Naive B cell (primary cell): ENCODE measurements at places on chromosomes 3 and 15.
A peak's percentile ranks its signal among the peaks of the same experiment; 100 is the strongest.

- DNase-seq: no peak
Measured at GRCh38 chr3:168570404-168571155, 474.9 kb upstream of the GOLIM4 start.

DNA sequence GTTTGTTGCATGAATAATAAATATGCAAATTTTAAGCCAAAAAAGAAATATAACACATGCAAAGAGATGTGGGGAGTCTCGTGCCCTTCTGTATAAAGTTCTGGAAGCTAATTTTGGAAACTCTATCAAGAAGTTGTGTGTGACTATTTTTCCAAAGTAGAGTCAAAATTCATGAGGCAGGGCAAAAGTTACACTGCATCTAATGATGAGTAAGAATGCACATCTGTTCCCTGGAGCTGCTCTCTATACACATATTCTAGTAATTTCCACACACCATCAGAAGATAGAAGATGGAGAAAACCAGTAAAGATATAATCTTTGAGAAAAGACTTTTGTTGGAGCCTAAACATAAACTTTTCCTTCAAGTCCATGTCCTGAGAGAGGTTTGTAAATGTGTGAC is 199.6 kb downstream of the FHIT start:
- DNase-seq: no peak

DNA sequence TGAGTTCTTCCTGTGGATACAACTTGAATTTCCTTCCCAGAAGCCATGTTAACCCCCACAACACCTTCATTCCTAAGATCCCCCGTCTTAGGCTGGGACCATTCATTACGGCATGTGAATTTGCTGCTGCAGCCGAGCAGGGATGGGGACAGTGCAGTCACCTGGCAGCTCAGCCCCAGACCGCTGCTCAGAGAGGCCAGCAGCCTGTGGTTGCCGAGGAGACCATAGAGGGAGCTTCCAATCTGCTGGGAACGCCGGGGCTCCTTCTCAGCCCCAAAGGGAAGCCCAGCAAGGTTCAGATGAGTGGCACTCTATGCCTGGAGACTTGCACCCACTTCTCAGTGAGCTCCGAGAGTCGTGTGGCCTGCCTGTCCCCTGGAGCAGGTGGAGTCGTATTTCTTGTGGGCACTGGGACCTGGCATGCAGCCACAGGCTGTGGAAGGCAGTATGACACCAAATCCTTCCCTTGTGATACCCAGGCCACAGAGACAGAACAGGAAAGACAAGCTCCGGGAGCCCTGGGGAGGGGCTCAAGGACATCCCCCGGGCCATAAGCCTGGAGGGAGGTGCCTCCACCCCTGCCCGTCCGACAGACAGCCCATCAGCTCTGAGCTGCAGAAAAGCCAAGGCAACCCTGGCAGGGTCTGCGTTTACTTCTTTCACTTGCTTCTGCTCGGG is 167.3 kb downstream of the FAM43A start:
- no peak for DNase-seq

DNA sequence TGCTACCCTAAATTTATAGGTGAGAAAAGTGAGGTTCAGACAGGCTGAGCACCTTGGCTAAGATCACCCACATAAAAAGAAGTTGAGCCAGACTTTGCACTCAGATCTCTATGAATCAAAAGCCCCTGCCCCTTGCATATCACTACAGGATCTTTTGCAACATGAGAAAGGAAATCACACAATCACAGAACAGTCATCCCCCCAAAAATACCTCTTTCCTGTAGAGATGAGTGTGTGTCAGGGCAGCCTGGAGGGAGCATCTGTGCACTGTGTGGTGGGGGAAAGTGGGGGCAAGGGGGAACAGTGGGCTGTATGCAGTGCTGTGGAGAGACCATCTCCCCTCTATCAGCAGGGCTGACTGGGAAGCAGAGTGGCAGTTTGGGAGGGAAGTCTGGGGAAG is 46.6 kb downstream of the EPHB3 start:
- DNase-seq: no peak

- peak; percentile 26 for DNase-seq
Measured at GRCh38 chr15:84749111-84749991, 959 bp downstream of the ZNF592 start.
